Activated naive CD8-positive, alpha-beta T cell treated with anti-CD3 and anti-CD28 coated beads, Interleukin-2, amount 10 ng/mL, durations not matched to agents 7 days and 5 days (primary cell): ENCODE measurements at places on chromosomes 7 and 10. TPM values are rescaled to one million over a fixed set of nuclear protein-coding genes. Genes with fewer than 3 reads are reported as not detected.

GRCh38 chr10:22825841-22826240 is 102.0 kb upstream of the ARMC3 start:
- H3K27ac ChIP-seq = no peak overlapping the region
- no peaks in the 10 kb centered on the region for H3K4me1 ChIP-seq
- no peaks in the 10 kb centered on the region for H3K36me3 ChIP-seq
- H3K4me3 ChIP-seq = no peak overlapping the region
- no peaks in the 10 kb centered on the region for H3K27me3 ChIP-seq

DNA sequence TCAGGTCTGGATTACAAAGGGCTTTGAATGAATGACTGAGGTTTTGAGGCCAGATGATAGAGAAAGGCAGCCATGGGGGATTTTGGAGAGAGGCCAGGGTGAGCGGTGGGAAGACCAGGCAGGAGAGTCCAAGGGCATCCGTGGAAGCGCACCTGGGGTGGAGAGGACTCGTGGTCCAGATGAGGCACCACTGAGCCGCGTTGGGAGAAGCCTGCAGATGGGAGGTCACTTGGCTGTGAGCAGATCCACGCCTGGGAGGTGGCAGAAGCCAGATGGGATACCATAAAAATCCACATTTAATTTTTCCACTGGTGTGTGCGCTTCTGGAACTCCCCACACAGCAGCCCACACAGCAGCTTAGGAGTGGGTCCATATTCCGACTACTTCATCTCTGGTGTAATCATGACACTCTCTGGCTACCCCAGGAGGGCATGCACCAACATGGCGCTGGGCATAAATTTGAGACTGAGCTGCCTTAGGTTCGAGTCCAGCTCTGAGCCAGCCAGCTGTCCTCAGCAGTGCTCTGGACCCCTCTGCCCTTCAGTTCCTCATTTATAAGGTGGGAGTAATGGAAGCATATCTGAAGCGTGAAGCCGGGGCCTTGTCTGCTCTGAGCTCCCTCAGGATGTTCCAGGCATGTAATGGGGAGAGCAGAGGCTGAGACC is 90.2 kb upstream of the FAM20C start:
- H3K4me3 ChIP-seq = no peak overlapping the region
- peaks cover 8% of the 10 kb centered on the region for H3K27me3 ChIP-seq
- H3K36me3 ChIP-seq = no peaks in the 10 kb centered on the region
- peaks cover 3% of the 10 kb centered on the region for H3K4me1 ChIP-seq
- H3K27ac ChIP-seq = no peak overlapping the region
- DNase-seq = no peak

DNA sequence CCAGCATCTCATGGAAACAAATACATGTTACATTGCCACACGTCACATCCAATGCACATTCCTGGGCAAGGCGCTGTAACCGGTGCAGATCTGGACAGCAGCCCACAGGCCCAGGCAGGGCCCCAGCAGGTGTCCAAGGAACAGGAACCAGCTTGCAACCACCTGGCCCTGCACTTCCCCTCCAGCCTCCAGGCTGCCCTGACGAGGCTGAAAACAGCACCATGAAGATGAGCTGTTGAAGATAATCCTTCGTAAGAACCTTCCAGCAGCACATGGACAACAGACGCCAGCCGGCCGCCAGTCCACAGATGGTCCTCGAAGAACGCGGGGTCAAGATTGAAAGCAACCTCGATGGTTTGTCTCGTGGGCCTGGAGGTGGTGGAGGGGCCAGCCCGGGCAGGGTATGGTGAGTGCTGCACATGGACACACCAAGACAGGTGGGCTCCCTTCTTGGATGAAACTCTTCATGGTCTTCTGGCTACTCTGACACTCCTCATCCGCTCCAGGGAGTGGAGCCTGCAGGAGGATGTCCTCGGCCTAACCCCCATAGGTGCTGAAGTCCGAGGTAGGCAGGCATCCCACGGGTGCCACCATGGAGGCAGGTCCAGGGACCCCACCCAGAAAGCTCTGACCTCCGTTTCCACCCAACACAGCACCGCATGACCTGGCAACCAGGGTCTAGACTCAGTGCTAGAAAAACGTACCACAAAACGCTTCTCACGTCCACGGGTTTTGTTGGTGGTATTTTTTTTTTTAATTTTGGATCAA is 22.9 kb downstream of the PDGFA start:
- no peaks in the 10 kb centered on the region for H3K27me3 ChIP-seq
- H3K27ac ChIP-seq = no peak overlapping the region
- no peak overlapping the region for H3K4me3 ChIP-seq
- no peak for DNase-seq
- peaks cover 4% of the 10 kb centered on the region for H3K4me1 ChIP-seq

Gene CAMK2B
- total RNA-seq = not detected

GRCh38 chr7:76069238-76069638 is 21.3 kb downstream of the MDH2 start:
- H3K27me3 ChIP-seq = no peaks in the 10 kb centered on the region
- peaks cover 1% of the 10 kb centered on the region for H3K4me1 ChIP-seq
- H3K4me3 ChIP-seq = no peak overlapping the region
- H3K36me3 ChIP-seq = peaks cover 5% of the 10 kb centered on the region
- H3K27ac ChIP-seq = no peak overlapping the region
- DNase-seq = no peak
